Stimulated activated CD8-positive, alpha-beta memory T cell treated with anti-CD3 and anti-CD28 coated beads, Interleukin-4, amount 100 ng/mL, for 24 hours (primary cell): ENCODE measurements at places on chromosomes 5 and 9.
A peak's percentile ranks its signal among the peaks of the same experiment; 100 is the strongest.

- DNase-seq, result no peak
Observed at GRCh38 chr5:14268738-14269137, 125.6 kb downstream of the TRIO start.

DNA sequence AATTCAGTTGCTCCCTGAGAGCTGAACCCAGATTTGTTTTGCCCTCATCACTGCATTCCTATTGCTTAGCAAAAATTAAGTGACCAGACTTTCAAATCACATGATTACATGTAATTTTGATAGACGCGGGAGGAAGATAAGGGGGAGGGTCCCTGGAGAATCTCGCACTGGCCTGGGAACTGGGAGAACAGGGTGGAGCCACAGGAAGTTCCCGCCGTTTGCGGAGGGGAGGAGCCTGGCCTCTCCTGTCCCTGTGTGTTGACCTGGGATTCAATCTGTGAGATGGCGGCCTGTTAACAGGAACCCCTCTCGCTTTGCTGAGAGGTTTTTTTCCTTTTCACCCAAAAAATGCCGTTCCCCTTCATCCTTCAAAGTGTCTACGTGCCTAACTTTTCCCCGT is 142.9 kb upstream of the OR13F1 start:
- no peak for DNase-seq

DNA sequence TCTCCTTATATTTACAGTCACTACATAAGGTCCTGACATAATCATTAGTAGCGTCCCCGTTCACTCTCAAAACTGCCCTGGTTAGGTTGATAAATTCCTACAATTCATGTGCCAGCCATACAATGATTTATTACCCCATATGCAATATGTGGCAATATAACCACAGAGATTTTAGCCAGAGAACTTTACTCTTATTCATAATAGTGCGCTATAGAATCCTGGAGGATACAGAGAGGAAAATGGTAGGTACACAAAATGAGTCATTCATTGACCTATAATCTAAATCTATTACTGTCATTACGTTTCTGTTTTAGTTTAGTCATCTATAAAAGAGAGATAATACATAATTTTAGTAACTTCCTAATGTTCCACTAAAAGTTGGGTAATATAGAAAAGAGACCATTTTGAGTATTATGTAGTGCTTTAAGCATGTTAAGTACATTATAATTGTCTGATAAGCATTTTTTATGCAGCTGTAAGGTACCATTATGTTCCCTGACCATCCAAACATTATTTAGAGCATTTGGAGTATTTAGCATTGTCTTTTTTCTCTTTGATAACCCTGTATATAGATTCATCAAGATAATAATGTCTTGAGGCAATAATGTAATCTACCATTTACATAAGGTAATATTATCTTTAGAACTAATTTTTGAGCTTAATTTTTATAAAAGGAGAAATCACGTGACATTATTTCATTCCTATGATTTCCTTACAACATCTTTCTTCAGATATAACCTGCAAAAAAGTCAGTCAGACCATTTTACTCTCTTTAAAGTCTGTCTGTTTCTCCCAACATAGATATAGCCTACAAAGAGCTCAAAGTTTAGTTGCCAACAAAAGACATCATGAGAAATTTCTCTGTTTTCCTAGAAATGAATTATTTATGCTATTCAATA is 655.5 kb upstream of the ZNF608 start:
- no peak for DNase-seq

DNA sequence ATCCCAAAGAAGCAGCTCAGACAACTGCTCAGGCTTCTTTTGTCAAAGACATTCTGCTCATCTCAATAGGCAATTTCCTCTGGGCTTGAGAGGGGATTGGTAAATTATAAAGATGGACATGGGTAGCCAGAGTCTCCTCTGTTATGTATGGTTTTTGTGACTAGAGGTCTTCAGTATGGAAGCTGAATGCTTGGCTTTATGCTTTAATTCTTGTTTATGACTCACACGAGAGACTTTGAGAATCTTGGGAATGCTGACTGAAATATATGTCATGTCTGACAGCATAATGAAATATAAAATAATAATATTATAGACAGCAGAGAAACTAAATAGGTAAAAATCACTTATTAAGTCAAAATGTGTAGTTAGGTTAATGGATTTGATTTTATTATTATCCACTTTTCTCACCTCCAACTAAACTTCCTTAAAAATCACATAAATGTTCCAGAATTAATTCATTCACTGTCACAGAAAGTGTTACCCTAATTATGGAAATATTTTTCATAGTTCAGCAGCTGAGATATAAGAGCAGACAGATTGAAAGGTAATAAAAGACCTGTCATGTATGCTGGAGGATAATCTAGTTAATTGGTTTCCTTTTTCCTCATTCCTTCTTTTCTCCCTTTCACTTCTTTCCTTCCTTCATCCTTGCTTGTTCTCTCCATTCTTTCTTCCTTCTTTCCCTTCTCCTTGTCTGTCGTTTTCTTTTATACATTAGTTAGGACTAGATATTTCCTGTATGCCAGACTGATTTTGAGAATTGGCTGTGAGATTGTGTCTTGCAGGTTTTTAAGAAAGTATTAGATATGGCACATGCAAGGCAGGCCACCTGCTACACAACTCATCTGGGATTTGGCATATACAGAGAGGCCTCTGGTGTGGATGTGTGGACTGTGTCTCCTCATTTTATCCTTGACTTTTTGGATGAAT is 1866.1 kb upstream of the NUDT12 start:
- DNase-seq, result no peak

DNA sequence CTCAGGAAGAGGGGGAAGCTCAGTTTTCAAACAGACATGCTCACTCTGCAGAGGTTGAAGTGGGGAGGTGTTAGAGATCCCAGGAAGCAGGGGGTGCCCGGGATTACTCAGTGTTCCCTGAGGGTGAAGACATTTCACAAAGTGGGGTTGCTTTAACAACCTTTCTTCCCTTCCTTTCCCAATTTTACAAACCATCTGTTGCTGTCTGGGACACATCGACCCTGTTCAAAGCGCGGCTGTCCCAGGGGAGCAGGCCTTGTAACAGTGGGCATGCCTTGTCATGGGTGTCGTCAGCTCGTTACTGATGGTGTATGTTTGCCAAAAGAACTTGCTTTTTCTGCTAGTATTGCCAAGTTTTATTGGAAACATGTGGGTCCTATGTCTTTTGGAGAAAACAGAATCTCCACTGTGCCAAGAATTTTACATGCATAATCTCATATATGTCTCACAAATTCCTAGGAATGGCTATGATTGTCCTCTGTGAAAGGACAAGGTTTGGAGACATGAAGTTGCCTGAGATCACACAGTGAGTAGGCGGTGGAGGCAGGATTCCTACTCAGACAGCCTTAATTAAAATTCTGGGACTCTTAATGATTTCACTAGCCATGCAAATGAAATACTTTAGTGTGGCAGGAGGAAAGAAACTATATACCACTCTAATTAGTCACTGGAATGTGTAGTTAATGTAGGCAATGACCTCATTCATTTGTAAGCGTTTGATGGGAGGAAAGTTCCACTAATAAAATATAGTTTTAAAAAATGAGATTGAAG is 198.9 kb downstream of the NXNL2 start:
- no peak for DNase-seq

- DNase-seq, result no peak
Observed at GRCh38 chr9:76713381-76713780, 50.9 kb upstream of the PCA3 start.

- no peak for DNase-seq
Observed at GRCh38 chr9:10059044-10059443, 553.8 kb downstream of the PTPRD start.

- DNase-seq, result no peak
Observed at GRCh38 chr5:141585594-141585993, 33.2 kb downstream of the DIAPH1 start.

DNA sequence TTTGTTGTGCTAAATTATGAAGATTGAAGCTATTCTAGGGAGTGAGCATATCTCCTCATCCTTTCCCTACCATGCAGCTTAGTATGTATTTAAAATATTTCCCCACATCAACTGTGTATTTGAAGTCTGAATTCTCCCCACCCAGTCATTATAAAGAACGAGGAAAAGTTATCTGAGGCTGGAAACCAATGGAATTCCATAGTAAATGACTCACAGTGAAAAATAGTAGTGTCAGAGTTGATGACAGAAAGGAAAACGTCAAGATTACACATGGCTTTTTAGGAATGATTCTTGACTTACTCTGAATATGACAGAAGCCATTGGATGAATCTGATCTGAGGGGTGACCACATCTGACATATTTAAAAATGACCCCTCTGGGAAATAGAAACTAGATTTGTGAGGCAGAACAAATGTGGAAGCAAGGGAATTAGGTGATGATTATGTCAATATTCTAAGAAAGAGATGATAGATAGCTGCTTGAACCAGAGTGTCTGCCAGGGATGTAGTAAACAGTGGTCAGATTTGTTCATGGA is 1768.9 kb upstream of the CDH9 start:
- no peak for DNase-seq

DNA sequence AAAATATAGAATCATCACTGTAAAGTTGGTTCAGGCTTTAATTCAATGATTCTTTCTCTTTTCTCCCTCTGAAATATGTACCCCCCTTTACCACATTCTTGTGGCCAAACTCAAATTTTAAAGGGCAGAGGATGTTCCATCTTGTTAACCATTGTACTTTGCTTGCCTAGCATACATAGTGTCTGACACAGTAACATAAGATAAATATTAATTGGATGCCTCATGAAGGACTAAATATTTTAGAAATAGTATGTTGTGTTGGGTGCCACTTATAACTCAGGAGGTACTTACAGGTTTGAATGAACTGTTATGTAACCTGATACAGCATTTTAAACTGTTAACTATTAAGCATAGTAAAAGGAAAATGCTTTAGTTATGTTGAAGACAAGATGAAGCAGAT is 71.5 kb downstream of the NIPBL start:
- DNase-seq, result no peak

- no peak for DNase-seq
Observed at GRCh38 chr5:7325975-7326913, 69.7 kb upstream of the ADCY2 start.

- no peak for DNase-seq
Observed at GRCh38 chr9:69502671-69503301, 169.4 kb downstream of the APBA1 start.

DNA sequence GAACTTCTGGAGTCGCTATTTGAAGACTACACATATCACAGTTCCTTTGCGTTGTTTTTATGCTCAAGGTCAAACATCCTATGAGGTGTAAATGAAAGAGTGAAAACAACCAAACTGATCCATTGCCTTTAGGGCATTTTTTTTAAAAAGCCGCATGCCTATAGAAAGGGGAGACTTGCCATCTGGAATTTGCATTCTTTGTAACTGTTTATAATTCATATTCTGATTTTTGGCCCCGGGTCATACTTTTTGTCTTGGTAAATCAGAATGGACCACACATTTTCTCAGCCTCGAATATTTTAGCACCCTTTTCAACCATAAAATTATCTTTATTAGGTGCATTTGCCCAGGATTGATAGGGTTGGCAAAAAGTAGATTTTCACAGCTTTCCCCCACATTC is 188.0 kb downstream of the GOLPH3 start:
- DNase-seq, result no peak

- DNase-seq, result peak; percentile 48
Observed at GRCh38 chr9:127897193-127897692, 2.2 kb downstream of the ST6GALNAC6 start.

- no peak for DNase-seq
Observed at GRCh38 chr9:20394969-20395368, 227.3 kb downstream of the MLLT3 start.

DNA sequence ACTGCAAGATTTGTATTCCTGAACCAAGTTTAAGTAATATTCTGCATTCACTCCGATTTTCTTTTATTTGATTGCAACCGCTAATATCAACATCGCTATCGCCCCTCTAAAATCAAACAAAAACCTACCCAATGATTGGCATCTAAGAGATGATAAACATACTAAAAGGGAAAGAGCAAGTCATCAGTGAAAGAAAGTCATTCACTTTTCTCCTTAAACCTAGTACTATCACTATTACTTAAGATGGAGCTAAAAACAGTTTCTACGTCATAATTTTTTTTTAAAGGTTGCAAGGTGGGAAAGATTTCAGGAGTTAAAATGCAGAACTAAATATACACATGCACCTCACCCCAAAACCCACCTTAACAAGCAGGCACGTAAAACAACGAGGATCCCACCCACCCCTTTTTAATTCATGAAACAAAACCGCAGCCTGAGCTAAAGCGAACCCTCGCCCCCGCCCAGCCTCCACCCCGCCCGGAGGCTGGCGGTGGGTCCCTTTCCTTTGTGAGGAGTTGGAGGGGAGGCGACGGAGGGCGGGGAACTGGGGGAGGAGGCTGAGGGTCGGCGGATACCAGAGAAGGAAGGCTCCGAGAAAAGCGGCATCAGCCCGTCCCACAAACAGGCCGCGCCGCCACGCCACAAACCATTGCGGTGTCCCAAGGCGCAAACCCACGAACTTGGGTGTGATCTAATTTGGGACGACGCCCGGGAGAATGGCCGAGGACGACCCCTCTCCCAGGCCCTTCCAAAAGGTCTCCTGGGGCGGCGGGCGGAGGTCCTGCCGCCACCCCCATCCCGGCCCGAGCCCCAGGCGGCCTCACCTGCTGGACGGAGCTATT is 861 bp downstream of the UBQLN1 start:
- peak; percentile 69 for DNase-seq

DNA sequence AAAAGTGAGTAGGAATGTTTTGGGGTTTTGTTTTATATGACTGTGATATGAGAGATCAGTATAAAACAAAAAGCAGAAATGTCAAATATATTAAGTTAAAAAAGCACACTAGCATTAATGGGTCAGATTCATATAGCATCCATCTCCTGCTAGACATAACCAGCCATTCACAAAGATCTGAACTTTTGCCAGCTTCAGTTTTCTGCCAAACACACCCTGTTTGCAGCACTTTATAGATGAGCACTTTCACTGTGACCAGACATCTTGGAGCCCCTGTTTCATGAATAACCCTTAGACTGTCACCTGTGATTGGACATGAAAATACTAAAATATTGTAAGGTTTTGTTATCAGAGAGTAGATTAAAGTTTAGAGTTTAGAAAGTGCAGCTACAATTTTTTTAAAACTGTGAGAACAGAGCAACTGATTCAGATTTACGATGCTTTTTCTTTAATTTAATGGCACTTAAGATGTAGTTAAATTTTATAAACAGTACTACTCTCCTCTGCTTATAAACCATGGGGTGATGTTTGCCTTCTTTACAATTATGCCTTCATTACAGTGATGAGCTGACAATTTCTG is 142.6 kb downstream of the KCTD16 start:
- DNase-seq, result no peak

DNA sequence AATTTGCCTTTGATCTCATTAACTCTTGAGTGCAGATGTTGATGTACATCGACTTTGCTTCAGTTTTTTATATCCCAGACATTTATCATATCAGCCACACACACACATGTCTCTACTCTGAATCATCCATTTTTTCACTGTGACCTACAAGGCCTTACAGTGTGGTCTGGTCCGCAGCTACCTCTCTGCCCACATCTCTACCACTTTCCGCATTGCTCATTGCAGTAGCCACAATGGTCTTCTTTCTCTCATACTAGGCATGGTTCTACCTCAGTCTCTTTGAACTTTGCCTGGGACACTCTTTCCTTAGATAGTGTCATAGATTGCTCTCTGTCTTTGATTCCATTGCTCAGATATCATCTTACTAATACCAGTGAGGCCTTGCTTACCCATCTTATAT is 87.9 kb upstream of the FSD1L start:
- peak; percentile 12 for DNase-seq

- DNase-seq, result no peak
Observed at GRCh38 chr5:108983461-108984092, 235.9 kb downstream of the FER start.
